ENCODE measurements at places on chromosomes 4 and X.
A peak's percentile ranks its signal among the peaks of the same experiment; 100 is the strongest.

GRCh38 chr4:162503868-162504267 lies 340.1 kb upstream of the FSTL5 start:
- no peak for DNase-seq

- DNase-seq, result peak; percentile 51
Observed at GRCh38 chrX:48520976-48521352, 644 bp upstream of the EBP start.

DNA sequence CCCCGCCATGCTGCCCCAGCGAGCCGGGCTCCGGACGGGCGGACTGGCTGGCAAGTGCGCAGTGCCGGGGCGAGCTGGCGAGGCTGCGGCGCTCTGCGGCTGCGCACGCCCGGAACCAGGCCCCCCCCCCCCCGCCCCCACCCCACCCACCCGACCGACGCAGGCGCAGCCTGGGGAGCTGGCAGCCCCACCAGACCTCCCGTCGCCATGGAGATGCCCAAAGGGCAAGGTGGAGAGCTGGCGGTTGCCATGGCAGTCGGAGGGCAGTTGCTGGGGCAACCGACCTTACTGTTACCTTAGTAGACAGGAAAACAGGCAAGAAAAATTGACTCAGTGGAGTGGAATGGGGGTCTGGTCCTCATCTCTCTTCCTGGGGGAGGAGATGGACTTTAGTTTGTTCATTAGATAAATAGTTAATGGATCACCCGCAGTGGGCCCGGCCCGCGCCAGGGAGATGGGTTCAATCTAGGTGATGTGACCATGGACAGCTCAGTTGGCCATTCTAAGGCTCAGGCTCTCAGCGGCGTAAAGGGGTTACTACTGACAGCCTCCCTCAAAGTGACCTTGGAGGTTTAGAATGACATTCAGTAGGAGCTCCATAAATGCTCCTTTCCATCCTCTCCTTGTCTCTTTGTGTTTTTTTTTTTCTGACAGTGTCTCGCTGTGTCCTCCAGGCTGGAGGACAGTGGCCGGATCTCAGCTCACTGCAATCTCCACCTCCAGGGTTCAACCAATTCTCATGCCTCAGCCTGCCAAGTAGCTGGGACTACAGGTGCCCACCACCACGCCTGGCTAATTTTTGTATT lies at the start of gene PCSK1N:
TSS of gene PCSK1N (minus strand) at position 87 of the 806 bp plus-strand sequence. CDS start at position 9, 78 bp downstream.
- peak; percentile 95 for DNase-seq

GRCh38 chrX:75522565-75523431 lies at the start of gene ZDHHC15:
TSS of gene ZDHHC15 (minus strand) at chrX:75523037. CDS start at chrX:75523024, 13 bp downstream.
- peak; percentile 35 for DNase-seq

- no peak for DNase-seq
Observed at GRCh38 chr4:42914937-42915336, 22.4 kb downstream of the GRXCR1 start.

GRCh38 chr4:108171339-108172230 lies 2.9 kb upstream of the LEF1 start:
- peak; percentile 26 for DNase-seq

GRCh38 chrX:10922159-10922558 lies 189.0 kb upstream of the HCCS start:
- DNase-seq, result no peak

- DNase-seq, result no peak
Observed at GRCh38 chr4:109708990-109709389, 5.7 kb upstream of the CASP6 start.
